ENCODE measurements at places on chromosomes 4 and X.

- no peak for DNase-seq
These were observed 102.5 kb downstream of the CPEB2 start for GRCh38 chr4:15104825-15105224.

- no peak for DNase-seq
These were observed 121.6 kb upstream of the STK26 start for GRCh38 chrX:131901546-131901945.

DNA sequence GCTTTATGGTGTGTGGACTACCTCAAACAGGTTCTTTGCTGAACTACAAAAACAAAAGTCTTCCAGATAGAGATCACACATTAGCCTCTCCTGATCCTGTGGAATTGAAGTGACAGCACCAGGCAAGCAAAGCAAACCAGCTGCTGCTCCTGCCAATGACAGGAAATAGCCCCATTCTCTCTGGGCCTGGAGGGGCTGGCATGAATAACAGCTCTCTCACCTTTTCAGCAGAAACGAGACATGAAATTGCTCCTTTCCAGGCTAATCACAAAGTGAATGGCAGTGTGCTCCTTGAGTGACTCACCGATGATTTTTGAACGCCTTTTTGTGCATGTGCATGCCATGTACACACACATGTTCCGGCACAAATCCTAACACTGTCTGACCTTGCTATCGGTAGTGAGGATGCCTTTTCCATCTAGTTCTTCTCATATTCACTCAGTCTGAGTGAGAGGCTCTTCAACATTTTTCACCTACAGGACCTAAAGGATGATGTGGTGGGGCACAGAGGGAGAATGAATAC is 24.4 kb downstream of the MFAP3L start:
- DNase-seq, result no peak

DNA sequence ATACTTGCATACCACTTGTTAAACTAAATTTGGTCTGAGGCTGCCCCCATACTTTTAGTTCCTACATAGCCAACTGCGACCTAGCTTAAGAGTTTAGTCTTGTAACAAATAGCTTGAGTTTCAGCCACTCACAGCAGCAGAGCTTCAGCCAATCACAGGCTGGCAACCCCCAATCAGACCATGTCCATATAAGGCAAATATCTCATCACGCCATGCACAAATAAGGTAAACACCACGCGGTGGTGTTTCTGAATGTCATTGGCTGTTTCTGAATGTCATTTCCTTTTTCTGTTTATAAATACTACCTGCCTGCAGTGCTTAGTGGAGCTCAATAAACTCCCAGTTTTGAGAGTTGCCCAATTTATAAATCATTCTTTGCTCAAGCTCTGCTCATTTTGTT is 143.1 kb upstream of the MAD2L1 start:
- DNase-seq, result no peak

- no peak for DNase-seq
These were observed at the start of gene GLRB for GRCh38 chr4:157075811-157076577. GLRB (plus strand) TSS chr4:157076150; CDS start chr4:157078025, 1,875 bp downstream.

GRCh38 chrX:55523356-55523755 is 33.7 kb upstream of the USP51 start:
- no peak for DNase-seq

DNA sequence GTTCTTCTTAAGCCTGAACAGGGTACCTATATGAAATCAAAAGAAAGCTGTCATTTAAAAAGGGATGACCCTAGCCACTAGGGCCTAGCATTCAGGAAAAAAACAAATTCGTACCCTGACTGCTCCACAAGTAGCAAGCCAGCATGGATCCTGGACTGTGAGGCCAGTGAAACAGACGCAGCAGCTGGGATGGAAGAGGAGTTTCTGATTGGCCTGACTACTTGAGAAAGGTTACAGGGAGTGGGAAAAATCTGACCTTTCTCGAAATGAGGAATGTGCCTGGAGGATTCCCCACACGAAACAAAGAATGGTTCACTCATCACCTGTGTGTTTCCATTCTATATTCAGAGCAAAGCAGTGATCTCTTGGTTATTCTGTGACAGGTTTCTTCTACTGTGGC is 87.6 kb upstream of the JADE1 start:
- no peak for DNase-seq

DNA sequence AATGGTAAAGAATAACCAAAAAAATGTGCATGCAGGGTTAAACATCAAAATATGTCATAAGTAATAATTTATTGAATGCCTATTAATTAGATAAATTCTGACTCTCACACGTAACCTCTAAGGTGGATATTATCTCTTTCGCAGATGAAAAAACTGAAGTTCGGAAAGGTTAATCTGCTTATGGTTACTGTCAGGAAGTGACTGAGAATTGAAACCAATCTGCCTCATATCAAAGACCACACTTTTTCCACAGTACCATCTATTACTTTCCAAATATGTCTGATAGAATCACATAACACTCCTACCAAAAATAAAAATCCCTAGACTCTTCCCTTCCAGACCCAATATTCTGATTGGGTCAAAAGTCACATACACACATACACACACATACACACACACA is 6.2 kb downstream of the CHIC2 start:
- DNase-seq, result no peak

GRCh38 chr4:6944301-6945051 is 34.9 kb downstream of the TBC1D14 start:
- no peak for DNase-seq

GRCh38 chr4:26570596-26570995 is 13.3 kb upstream of the TBC1D19 start:
- no peak for DNase-seq

GRCh38 chr4:82373486-82373815 is 340 bp downstream of the HNRNPD start:
- no peak for DNase-seq

DNA sequence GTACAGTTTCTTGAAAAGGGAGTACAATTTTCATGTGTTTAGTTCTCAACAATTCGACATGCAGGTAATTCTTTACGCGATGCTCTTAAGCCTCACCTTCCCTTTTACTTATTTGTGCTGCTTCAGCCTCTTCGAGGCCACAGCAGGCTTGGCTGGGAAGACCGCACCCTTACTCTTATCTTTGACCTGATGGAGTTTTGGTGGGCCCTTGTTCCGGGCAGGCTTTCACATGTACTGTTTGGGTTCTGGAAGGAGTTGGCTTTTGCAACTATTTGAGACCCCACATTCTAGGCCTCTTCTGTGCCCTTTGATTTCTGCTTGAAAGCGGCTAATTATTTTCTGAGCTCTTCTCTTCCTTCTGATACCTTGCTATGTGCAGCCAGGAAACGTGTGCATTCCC is 60.2 kb downstream of the FAM193A start:
- no peak for DNase-seq

DNA sequence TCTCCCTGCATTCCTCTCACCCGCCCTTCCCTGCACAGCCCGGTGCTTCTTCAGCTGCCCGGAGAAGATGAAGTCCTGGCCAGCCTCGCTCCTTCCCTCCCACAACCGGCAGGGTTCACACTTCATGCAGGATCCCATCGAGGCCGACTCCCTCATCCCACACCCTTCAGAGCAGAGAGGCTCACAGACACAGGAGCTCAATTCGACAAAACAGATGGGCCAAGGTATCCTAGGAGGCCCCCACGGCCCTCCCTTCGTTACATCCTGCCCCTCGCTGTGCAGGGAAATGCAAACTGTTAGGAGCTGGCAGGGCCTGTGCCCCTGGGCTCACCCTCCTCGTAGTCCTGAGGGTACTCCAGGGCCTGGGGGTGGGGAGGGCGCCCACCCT is 238.1 kb downstream of the DHRSX start:
- DNase-seq, result no peak

GRCh38 chrX:68490644-68491043 is 8.2 kb upstream of the YIPF6 start:
- DNase-seq, result no peak

GRCh38 chr4:15648600-15648999 is 6.6 kb downstream of the FBXL5 start:
- no peak for DNase-seq

DNA sequence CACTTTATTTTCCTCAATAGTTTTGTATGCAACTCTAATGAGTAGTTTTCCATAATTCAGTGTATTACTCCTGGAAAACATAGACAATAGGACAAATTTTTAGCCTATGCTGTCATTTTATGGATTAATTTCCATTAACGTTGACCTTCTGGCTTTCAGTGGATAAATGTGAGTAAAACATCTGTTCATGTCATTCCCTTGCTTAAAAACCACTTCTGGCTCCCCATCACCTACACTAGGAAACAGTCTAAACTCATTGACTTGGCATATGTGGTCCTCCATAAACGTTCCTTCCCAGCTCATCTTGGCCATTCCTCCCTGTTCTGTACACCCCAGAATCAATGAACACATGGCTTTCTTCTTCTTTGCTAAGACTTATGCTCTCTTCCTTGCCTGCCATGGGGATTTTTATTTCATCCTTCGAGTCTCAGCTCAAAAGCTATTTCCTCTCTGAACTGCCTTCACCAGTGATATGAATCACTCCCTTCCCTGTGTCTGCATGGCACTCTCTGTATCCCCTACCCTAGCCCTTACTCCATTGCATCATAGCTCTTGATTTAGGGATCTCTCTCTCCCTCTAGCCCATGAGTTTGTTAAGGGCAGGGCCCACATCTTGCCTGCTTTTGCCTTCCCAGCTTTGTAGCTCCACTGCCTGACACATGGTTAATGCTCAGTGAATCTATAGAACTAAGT is 34.8 kb downstream of the DOCK11 start:
- DNase-seq, result no peak

DNA sequence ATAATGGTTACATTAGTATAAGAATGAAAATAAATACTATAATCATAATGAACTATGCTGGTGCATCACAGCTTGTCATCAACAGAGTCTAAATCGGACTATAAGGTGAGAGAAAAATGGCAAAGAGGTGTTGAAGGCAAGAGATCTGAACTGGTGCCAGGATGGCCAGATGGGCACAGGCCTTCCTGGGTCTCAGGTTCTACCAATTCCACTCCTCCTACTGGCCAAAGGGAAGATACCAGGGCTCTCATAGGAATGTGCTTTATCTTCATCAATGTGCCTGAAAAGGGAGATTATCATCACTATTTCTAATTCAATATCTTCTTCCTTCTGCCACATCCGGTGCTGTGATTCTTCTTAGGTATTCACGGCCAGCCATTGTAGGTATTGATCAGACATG is 107.6 kb downstream of the GASK1B start:
- DNase-seq, result no peak

GRCh38 chrX:133971586-133971985 is 13.8 kb downstream of the GPC3 start:
- DNase-seq, result no peak

- no peak for DNase-seq
These were observed 4.0 kb downstream of the FAM114A1 start for GRCh38 chr4:38871593-38871992.

DNA sequence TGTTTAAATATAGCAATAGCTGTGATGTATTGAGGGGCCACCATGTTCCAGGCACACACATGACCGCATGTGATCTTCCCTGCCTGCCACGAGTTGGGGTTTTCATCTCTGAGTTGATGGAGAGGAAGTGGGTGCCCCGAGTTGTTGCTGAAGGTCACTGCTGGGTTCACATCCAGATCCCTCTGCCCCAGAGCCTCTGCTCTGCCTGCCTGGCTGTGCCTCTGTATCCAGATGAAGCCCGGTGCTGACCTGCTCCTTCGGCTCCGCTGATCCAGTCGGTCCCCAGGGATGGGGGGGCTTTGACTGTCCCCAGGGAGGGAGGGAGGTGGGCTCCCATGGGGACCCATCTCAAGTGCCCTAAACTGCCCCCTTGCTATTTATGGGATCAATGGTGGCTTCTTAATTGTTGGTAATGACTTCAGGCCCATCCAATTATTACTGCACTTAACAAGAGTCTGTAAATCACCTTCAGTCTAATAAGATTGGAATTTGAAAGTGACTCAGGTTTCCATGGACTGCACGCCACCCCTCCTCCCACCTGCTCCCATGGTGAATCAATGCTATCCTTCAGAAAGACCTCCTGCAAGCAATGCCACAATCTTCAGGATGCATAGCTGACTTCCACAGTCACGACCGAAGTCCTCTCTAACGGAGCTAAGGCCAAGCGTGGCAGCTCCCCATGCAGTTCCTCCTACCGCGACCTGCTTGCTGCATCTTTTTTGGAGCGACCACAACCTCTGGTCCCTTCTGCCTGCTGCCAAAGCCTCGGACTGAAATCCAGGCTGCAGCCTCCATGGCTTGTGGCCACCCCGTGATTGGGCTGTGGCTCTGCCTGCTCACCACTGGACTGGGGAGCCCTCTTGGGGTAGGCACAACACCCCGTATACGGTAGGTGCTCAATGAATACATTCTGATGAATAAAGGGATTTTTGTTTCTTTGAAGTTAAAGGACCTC is 73.1 kb downstream of the CPZ start:
- DNase-seq, result no peak

- DNase-seq, result no peak
These were observed 2.6 kb downstream of the DHRSX start for GRCh38 chrX:2497961-2498780.

DNA sequence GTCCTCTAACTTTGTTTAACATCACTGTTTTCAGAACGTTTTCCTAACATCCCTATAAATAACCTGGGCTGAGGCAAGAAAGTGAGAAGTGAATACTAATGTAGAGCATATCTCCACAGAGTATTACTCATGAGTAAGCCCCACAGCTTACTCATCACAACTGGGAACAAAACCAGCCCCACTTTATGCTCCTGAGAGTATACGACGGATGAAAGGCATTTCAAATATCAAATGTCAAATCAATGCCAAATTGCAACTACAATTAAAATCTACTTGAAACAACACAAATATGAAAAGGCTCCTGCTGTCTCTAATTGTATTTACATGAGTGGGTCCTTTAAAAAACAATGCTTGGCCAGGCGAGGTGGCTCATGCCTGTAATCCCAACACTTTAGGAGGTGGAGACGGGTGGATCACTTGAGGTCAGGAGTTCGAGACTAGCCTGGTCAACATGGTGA is 41.2 kb downstream of the SH3RF1 start:
- no peak for DNase-seq

DNA sequence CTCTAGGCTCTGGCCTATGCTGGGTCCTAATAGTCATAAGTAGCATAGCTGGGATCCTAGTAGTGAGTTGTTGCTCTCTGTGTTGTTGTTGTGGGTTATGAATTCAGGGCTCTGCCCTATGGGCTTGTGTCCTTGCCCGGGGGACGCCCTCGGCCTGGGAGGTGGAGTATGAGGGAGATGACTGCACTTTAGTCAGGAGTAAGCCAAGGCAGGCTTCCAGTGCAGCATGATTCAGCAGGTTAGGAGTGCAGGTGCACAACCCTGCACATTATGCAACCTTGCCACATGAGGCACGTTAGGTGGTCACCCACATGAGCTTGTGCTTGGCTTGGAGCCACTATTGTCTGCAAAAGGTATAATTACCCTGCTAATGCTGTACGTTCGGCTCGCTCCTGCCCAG is 58.4 kb upstream of the CCDC149 start:
- no peak for DNase-seq

- no peak for DNase-seq
These were observed 131.4 kb downstream of the CHIC2 start for GRCh38 chr4:53932796-53933610.

- DNase-seq, result peak; percentile 58
These were observed 35.0 kb downstream of the FBXW7 start for GRCh38 chr4:152500800-152501434.

- no peak for DNase-seq
These were observed 285.1 kb upstream of the FMR1 start for GRCh38 chrX:147626605-147627004.
